T-cell (primary cell): ENCODE measurements at places on chromosomes 1 and 21. TPM values are rescaled to one million over a fixed set of nuclear protein-coding genes. Genes with fewer than 3 reads are reported as not detected.

DNA sequence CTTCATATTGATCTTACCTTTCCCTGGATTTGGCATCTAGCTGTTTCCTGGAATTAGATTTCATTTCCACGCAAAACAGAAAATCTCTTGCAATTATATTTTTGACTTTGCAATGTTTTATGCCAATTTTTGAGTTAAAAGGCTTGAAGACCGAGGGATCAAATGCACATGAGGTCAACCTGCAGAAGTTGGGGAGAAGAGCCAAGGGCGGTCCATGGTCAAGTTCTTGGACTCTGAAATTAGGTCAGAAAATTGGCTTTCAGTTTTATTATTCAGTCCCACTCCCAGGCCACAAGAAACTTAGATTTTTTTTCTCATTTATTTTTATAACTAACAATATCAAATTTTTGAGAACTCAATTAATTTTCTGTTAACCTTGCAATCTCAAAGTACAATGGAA is 499.1 kb upstream of the USP24 start:
- DNase-seq, result no peak

GRCh38 chr21:31408301-31409088 is 64.4 kb upstream of the TIAM1 start:
- DNase-seq, result no peak

DNA sequence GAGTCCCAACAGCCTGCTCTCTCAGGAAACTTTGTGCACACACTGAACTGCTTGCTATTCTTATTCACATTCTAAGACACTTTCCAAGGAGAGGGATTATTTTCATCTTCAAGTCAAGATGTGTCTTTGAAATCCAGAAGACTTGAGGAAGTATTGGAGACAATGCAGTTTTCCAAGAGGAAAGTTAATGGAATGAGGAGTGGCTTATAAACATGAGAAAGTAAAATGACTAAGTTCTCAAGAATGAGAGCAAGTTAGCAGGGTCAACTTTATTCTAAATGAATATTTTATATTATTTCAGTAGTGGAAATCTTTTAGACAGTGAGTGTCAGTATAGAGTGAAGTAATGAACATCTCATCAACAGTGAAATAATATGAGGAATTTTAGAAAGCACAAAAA is 1239.3 kb downstream of the MRPL39 start:
- no peak for DNase-seq

DNA sequence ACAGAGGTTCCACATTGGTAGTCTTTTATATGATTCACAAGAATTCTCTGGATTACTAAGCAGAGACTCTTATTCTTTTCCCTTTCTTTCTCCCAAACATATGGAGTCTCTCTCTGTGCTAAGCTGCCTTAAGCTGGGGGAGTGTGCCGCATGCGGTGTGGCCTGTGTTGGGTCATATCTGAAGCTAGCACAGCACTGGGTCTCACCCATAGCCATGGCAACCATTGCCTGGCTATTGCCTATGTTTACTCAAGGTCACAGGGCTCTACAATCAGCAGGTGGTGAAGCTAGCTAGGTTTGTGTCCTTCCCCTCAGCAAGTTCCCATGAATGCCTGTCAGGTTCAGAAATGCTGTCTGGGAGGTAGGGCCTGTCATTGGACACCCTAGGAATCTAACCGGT is 73.6 kb upstream of the ZRANB2 start:
- DNase-seq, result no peak

GRCh38 chr1:228063251-228064191 is 19.0 kb upstream of the ARF1 start:
- no peak for DNase-seq

DNA sequence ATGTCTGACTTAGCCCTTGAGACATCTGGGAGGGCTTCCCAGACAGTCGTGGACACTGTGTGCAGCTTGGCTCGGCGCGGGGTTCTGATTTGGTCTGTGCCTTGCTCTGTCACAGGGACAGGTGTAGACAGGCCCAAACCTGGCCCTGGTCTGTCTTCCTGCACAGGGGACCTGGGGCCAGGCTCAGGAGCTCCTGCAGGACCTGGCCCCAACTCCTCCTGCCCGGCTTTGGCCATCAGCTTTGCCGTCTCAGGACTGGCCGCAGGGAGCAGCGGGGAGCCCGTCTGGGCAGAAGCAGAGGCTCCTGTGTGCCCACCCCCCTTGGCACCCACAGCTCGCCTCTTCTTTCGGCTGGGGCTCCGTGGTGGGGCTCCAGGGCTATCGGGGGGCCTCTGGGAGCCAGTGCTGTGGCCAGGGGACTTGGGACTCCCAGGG is 1.7 kb downstream of the PERM1 start:
- no peak for DNase-seq

DNA sequence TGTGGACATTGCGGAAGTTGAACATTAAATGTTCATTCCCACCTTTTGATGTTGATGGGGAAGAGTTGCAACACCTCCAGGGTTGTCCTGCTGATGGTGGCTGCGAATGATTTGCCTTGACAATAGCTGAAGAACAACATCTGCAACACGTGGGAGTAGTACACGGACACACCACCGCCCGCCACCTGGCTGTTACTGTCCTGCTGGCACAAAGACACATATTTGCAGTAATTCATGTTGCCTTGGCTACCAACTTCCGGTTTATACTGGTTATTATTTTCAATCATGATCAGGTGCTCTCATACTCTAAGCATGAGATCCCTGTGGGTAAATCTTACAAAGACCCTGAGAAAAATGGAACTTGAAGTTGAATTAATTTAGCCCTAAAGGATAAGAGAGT is 55.2 kb downstream of the UBR4 start:
- DNase-seq, result no peak

DNA sequence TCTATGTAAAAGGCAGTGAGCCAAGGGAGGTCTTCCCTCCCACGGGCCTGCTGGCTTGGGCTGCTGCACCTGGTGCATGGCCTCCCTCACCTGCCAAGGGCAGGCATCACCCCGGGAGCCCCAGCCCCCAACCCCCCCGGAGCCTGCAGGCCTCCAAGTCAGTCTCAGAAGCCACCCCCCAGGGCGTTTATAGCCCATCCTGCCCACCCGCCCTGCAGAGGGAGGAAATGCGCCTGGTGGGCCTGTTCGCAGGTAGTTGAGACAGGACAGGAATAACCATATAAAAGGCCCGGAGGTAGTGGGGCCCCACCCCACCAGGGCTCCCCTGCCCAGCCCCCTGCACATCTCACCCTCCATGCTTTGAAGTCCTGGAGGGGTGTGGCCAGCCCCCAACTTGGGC is 18.2 kb upstream of the ARF1 start:
- no peak for DNase-seq

GRCh38 chr1:28845786-28846543 is 34.0 kb downstream of the OPRD1 start:
- DNase-seq, result no peak

- DNase-seq, result no peak
Observed at GRCh38 chr1:195019385-195019784, 1588.9 kb downstream of the KCNT2 start.

GRCh38 chr21:14607262-14607661 is 61.1 kb upstream of the SAMSN1 start:
- no peak for DNase-seq

- no peak for DNase-seq
Observed at GRCh38 chr1:85240174-85240601, 19.3 kb downstream of the C1orf52 start.

GRCh38 chr1:205920861-205921569 is 22.2 kb downstream of the SLC26A9 start:
- DNase-seq, result no peak

DNA sequence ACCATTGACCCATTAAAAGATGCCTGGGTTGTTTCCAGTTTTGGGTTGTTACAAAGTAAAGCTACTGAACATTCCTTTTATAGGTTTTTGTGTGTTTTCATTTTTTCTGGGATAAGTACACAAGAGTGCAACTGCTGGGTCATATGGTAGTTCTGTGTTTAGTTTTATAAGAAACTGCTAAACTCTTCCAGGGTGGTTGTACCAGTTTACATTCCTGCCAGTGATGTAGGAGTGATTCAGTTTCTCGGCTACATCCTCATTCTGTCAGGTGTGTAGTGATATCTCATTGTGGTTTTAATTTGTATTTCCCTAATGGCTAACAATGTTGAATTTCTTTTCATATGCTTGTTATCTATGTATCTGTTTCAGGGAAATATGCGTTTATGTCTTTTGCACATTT is 58.5 kb upstream of the DNAJC6 start:
- no peak for DNase-seq

DNA sequence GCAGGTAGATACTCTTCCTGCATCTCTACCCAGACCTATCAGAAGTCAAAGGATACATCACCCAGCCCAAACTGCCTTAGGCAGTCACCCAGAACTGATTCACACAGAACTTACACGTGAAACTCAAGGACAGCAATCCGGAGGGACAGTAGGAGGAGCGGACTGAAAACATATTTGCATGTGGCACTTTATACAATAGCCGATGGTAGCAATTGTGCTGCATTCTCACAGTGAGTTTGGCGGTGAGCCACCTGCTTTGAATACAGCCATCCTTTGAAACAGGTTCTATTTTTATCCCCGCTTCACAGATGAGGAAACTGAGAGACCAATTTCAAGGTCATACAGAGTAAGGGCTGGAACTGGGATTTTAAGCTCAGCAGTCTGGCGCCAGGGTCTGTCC is 69.5 kb downstream of the EDEM3 start:
- DNase-seq, result no peak

DNA sequence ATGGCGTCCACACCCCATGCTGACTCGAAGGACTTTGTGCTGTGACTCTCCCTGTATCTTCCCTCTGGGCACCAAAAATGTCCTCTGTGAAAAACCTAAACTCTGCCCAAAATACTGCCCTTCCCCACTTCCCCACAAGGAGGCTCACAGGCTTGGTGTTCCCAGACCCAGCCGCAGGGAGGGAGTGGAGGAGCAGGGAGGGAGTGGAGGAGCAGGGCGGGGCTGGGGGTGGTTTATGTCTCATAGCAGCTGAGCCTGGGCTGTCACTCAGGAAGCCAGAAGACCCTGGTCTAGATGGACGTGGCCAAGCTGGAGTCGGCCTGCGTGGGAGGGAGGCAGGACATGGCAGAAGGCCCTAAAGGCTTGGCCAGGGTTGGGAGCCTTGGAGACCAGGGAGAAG is 461.7 kb downstream of the PTPRU start:
- no peak for DNase-seq

- DNase-seq, result no peak
Observed at GRCh38 chr1:20358761-20359263, 68.1 kb downstream of the VWA5B1 start.

DNA sequence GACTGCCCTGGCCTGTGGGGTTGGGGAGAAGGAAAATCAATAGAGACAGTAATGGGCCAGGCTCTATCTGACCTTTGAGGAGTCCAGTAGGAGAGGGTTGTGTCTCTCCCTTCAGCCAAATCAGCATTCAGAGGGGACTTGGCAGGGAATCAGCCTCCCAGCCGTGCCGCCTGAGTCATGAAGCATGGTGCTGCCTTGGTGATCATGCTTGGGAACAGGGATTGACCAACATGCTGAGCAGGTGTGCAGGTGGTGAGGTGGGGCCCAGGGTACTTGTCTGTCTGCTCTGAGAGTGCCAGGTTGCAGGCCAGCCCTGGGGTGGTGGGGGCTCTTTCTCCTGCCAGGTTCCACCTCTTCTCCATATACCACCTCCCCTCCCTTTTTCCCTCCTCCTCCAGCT is 58.9 kb upstream of the TLR5 start:
- DNase-seq, result no peak

- no peak for DNase-seq
Observed at GRCh38 chr1:68107771-68108170, 57.3 kb upstream of the DIRAS3 start.

GRCh38 chr1:197303463-197303862 is 35.4 kb downstream of the CRB1 start:
- DNase-seq, result no peak

DNA sequence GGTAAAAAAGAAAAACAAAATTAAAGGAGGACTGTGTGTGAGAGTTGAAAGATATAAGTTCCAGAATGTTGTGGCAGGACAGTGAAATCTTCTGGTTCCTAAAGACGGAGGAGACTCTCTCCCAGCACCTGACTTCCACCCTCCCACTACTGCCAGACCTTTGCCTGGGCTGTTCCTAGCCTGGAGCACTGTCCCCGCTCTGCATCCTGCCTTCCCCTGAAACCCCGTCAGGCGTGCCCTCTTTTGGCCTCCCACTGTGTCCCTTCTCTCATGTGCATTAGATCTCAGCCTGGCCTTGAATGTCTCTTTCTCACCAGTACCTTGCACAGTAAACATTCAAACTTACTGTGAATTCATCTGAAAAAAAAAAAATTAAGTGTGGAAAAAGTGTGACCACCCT is 74.1 kb downstream of the VPS26C start:
- DNase-seq, result no peak

DNA sequence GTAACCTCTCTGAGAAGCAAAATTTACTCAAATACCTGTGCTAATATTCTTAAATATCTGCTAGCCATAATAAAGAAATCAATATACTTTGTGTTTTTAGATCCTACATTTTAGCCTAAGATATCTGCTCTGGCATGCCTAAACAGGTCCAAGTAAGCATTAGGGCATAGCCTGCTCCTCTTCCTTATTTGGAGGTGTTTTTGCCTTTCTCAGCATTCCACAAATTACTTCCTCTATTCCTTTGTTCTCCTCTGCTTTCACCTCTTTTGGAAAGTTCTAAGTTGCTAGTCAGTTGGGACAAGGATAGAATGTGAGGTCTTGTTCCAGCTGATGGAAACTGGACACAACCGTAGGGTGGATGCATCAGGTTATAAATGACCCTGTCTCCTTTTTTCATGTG is 7.2 kb upstream of the OR10X1 start:
- no peak for DNase-seq

DNA sequence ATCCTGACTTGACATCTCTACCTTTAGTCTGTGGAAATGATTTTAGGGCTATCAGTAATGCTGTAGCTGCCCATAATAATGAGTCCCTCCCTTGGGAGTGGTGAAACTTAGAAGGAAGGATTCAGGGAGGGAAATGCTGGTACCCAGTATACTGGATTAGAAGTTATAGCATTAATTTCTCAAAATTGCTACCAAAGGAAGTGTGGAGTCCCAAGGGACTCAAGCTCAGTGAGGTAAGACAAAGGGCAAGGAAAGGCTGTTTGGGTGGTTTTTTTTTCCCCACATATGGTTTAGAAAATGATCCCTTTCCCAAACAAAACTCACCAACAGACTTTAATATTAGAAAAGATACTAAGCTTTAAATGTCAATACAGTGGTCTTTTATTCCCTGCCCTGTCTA is 99.9 kb downstream of the CD247 start:
- DNase-seq, result no peak

Gene MROH9
- not detected for total RNA-seq

Gene MCOLN2
- total RNA-seq, result 7.6 TPM

Gene SLC1A7
- 0.14 TPM for total RNA-seq

Gene ALG14
- 2.2 TPM for total RNA-seq

Gene PGLYRP4
- total RNA-seq, result not detected

Gene TSACC
- not detected for total RNA-seq

Gene FMO1
- not detected for total RNA-seq
